HL-60 (cell line): ENCODE measurements at places on chromosomes 13 and 19.

DNA sequence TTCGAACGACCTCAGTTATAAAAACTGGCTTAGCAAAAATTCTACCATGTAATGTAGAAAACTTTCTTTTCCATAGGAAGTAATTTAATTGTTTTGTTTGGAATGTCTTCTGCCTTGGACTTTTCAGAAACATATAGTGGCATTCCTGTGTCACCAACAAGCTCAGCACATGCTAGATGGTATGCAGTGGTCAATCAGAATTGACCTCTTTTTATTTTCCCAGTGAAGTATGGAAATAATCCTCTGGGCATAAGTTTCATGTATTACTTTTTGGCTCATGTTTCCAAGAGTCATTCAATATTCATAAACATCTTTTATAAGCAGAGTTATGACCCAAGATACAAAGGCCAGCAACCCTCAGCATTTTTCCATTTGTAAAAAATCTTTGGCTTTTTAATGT lies 33.6 kb downstream of the NALCN start:
- DNase-seq, result no peak

DNA sequence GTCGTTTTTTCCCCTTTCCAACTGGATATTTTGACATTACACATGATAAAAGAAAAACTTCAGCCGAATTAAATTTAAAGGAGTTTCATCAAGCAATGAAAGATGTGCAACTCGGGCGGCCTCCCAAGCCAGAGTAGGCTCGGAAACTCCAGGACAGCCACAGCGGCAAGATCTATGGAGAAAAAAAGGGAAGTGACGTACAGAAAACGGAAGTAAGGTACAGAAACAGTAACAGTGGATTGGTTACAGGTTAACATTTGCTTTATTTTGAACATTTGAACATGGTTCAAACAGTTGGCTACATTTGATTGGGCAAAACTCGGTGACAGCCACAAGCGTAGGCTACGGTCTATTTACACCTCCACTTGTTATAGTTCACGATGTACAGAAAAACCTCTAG lies 30.5 kb upstream of the FAM124A start:
- DNase-seq, result no peak

- DNase-seq, result no peak
These were observed 1993.2 kb downstream of the PCDH9 start for GRCh38 chr13:65236841-65237418.

DNA sequence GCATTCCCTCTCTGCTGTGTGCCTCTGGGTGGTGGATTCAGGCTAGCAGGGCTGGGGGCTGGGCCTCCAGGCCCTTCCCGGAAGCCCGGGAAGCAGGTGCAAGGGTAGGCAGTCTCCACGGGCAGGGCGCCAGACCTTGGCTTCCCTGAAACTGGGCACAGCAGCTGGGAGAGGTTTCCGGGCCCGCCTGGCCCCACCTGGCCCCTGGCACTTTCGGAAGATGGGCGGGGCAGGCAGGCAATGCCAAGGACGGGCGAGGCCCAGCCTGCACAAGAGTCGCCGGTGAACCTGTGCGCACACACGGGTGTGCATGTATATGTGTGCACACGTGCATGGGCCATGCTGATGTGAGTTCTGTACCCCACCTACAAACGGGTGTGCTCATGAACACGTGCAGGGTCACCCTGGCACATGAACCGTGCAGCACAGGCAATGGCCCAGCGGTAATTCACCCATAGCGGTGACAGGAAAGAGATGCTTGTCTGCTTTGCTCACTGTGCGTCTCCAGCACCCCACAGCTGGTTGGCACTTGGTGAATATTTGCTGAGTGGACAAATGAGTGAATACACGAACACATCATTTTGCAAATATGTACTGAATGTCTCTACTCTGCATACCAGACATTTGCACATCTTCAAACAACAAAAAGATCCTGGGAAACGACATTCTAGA lies 15.3 kb downstream of the GADD45B start:
- DNase-seq, result no peak

DNA sequence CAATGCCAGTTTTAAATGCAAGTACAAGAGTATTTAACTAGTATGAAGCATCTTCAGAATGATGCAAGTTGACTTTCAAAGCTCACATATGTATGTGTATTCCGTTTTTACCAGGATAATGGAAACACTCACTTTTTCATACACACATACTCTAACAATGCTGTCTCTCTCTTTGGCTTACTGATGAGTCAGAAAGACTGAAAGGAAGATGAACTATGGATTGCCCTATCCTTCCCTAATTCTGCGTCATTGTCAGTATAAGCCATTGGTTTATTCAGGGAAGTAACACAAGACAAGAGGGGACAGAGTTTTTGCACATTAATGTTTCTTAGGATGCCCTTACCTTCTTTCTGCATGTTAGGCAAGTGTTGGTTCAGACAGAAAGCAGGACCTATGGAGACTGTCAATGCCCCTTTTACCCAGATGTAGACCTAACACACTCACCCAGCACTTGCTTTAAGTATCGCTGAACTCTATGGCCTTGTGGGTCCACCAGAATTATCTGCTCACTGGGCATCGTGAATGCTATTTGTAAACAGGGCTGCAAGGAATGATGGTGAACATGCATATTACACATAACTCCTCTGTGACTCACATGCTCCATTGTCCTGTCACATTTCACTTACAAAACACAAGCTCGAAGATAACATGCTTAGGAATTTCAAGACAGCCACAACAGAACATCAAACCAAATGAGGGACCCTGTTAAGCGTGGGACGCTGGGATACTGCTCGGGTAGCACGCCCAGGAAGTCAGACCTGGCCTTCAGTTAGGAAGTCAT lies 10.0 kb upstream of the OXGR1 start:
- no peak for DNase-seq

- no peak for DNase-seq
These were observed 7.4 kb downstream of the RAP2A start for GRCh38 chr13:97441368-97441767.

- DNase-seq, result no peak
These were observed 90.9 kb upstream of the TRPC4 start for GRCh38 chr13:37960427-37960826.

- DNase-seq, result no peak
These were observed 39.7 kb downstream of the SOX1 start for GRCh38 chr13:112106478-112107141.

DNA sequence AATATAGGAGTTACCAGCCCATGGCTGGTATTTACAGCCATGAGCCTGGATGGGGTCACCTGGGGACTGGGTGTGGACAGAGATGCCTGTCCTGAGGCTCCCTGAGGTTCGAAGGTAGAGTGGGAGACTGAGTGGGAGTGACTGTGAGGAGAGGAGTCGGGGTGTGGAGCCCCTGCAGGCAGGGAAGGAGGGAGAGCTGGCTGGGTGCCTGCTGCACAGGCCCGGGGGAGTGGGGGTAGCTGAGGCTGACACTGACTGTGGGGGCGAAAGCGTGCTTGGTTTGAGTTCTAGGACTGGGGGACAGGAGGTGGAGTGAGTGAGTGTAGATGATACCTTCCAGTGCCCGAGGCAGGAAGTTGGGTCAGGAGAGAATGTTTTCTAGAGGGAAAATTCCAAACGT lies 7.1 kb downstream of the RAB11B start:
- no peak for DNase-seq
